HTR-8/SVneo (cell line): ENCODE measurements at places on chromosomes 4 and X.

DNA sequence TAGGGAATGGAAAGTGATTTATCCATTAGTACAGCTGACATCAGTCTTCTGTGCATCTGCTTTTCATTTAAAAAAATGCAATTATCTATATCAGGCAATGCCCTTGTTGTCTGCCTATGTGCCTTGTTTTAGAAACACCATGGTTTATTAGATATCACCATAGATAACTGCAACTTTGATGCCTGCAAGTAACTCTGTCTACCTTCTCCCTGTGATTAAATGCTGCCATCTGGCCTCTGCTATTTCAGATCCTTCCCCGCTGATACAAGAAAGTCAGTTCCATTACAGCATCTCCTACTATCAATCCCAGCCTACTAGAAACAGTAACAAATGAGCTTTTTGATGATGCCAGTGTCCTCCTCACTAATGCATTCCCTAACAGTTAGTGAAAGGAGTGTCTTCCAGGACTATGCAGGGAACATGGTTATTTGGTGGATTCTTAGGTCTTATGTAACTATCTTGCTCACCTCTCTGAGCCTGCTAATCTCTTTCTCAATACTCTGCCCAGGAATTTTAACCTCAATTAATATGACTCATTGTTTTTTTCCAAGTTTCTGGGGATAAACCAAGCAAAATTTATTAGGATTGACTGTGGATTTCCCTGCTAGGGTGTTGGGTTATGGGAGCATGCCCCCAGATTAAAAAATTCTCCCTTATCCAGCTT lies 444.9 kb downstream of the RAPGEF2 start:
- DNase-seq, result peak; percentile 26

GRCh38 chr4:154399259-154399974 lies 92.2 kb downstream of the DCHS2 start:
- peak; percentile 15 for DNase-seq

DNA sequence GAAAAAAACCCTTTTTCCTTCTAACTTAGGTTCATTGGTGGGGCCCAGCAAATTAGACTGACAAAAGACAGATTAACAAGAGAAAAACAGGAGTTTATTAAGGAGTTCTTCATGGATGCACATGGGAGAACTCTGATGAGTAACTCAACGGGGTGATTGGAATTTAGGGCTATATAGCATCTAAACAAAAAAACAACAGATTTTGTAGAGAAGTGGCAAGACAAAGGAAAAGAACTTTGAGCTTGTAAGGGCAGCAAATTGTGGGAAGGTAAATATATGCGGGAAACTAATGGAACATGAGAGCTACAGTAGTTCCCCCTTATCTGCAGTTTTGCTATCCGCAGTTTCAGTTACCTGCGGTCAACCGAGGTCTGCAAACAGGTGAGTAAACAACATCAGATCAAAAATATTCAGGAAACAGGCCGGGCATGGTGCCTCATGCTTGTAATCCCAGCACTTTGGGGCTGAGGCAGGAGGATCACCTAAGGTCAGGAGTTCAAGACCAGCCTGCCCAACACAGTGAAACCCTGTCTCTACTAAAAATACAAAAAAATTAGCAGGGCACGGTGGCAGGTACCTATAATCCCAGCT lies 573.6 kb downstream of the ADGRL3 start:
- DNase-seq, result no peak

DNA sequence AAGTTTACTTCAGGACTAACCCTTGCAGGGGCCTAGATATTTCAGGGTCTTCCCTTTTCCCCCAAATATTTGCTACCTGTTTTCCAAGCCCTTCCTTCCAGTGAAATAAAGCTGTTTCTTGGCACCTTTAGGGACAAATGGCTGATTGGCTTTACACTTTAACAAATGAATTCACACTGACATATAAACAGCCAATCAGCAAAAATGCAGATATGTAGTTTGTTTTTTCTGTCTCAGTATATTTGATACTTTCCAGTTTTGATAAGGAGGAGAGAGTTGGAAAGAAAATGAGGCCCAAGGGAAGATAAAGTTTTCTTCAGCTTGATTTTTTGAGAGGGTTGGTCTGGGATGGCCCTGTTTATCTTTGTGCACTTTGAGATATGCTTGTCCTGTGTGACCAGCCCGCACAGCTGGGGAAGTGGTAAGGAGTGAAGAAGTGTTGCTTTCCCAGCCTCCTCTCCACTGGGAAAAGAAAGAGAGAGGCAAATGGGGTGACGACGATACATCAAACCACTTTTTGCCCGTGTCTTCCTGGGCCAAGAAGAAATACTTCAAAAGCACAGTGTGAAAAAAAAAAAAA lies 67.5 kb downstream of the MGST2 start:
- no peak for DNase-seq

- no peak for DNase-seq
Observed at GRCh38 chr4:126603210-126603609, 1029.5 kb upstream of the INTU start.

DNA sequence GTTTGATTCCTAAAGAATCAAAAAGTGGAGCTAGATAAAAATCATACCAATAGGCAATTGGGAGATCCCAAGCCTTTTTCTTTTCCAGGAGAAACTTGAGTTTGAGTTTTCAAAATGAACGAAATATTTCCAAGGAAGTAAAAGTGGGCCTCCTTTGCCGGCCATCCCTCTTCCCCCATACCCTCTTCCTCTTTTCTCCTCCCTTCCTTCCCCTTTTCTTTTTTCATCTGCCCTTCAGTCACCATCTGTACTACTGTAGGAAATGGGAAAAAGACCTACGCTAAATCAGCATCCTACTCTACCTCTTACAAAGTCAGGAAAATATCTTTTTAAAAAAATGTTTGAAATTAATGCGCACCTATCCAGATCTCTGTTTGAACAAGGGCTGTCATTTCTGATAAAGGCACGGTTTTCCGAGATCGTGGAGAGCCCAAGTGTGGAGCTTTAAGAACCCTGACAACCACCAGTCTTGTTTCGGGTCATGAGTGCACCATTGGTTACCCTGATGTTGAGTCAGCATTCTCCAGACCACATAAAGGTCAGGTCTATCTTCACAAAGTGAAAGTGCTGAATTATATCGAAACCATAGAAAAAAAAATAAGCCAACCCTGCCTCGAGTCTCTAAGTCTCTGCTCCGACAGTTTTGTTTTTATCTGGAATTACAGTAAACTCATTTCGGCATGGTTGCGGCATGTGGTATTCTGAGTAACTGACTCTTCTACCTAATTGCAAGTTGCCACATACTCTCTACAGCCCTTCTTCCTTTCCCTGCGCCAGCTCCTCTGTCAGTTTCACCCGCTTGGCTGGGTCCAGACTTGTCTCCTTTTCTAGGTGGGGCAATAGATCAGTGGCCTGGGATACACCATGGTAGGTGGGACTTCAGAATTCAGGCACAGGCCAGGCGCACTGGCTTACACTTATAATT lies 140.2 kb upstream of the KLF3 start:
- DNase-seq, result no peak

DNA sequence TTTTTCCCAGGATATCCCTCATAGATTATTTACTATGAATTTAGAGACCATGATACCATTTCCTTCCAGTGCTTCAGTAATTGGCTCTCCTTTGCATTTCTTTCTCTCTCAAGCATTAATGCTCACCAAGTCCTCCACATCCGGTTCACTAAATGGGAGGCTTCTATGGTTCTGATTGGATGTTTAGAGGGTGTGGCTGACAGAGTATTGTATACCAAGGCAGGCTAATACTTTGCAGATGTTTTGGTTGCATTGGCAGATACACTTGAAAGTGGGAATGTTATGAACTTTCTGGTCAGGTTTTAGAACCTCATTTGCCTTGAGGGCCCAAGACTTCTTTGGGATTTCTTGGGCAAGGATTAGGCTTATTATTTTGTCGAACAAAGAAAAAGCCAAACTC lies 24.2 kb downstream of the CBLL2 start:
- DNase-seq, result no peak

DNA sequence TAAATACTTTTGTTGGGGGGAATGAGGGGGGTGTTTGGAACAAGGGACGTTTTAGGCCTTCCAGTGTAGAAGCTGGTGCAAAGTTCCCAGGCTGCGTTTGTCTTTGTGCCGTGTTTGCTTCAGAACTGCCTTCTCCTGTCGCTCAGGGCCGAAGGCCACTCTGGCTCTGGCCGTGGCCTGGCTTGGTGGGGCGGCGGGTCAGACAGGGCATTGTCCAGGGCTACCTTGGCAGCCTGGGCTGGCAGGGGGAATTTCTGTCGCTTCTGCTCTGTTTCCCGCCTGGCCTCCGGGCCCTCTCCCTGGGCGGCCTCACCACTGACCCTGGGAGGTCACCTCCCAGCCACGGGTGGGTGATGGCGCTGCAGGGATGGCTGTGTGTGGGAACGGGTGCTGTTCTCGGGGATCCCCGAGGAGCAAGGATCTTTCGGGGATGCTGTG lies 140.0 kb downstream of the COL4A6 start:
- DNase-seq, result no peak

DNA sequence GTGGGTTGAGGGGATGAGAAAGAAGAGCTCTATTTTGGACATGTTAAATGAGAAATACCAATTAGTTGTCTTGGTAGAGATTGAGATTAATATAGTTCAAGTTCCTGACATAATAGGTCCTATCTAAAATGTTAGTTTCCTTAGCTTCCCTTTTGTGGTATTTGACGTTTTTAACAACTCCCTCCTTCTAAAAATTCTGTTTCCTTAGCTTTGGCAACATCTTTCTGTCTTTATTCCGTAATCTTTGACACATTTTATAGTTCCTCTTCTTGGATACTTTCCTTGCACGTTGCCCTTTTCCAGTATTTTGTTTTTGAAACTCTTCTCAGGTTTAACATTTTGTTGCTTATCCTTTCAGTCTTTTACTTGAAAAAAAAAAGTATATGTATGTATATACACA lies 36.9 kb downstream of the LAMTOR3 start:
- DNase-seq, result no peak

GRCh38 chr4:5465529-5465928 lies 242.8 kb downstream of the EVC2 start:
- no peak for DNase-seq

- DNase-seq, result no peak
Observed at GRCh38 chrX:52585892-52586291, 68.8 kb downstream of the SSX7 start.

DNA sequence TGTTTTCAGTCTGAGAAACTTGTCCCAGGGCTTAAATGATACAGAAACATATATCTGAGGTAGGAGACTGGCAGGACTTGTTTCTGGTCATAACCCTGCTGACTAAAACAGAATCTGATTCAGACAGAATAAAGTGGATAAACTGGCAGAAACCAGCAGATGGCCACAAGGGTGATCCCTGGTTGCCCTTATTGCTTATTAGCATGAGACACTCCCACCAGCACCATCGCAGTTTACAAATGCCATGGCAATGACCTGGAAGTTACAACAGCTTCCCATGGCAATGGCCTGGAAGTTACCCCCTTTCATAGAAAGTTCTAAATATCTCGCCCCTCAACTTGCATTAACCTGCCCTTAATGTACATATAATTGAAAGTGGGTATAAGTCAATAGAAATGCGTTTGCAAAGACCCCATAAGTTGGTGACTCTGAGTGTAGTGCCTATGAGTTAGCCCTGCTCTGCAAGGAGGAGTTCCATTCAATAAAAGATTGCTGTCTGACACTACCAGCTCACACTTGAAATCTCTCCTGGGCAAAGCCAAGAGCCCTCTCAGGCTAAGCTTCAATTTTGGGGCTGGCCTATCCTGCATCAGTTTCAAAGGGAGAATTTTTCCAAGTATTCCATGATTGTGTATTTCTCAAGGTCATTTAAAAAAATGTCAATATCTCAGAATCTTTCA lies 52.9 kb upstream of the PAGE5 start:
- DNase-seq, result no peak

DNA sequence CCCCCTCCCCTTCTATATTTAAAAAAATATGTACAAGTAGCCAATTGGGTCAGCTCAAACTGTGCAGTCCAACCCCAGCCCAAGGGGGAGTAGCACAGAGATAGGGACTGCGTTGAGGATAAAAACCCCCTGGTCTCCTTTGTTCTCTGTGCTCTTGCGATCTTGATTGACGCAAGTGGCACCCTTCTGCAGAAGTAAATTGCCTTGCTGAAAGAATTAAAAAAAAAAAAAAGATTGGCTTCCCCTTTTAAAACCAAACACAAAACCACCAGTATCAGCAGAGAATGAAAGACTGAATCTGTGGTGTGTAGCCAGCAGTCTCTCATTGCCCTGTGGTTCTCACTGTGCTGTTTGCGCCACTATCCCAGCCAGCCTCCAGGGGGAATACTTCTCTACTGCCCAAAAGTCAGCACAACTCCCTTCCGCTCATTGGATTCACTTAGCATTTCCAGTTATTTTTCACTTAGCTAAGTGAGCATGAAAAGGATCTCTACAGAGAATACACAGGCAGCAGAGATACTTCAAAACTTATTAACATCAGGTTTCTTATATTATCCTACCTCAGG lies 29.7 kb downstream of the MANBA start:
- DNase-seq, result peak; percentile 1

GRCh38 chrX:66013194-66013816 lies 26.6 kb downstream of the VSIG4 start:
- no peak for DNase-seq

- no peak for DNase-seq
Observed at GRCh38 chr4:36651253-36651652, 369.8 kb downstream of the DTHD1 start.

DNA sequence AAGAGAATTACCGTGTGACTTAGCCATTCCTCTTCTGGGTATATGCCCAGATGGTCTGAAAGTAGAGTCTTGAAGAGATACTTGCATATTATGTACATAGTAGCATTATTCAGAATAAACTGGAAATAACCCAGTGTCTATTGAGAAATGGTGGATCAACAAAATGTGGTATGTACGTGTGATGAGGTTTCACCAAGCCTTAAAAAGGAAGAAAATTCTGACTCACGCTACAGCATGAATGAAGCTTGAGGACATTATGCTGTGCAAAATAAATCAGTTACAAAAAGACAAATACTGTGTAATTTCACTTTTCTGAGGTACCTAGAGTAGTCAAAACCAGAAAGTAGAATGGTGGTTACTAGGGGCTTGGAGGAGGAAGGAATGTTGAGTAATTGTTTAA lies 37.3 kb downstream of the GBA3 start:
- DNase-seq, result no peak

DNA sequence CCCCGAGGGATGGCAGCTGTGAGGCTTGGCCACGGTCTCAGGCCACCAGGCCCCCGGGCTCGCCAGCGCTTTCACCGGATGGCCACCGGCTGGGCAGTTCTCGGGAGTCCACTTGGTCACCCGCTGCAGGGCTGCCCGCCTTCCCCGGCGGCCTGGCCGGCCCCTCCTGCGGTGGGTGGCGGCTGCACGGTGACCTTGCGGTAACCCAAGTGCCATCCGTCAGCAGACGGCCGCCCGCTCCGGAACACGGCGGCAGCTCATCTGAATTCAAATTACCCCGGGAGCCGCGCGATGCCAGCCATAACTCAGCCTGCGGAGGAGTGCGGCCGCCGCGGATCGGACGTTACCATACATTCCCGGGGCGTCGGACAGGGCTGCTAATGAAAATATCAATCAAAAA lies 60.7 kb downstream of the FAM53A start:
- no peak for DNase-seq

DNA sequence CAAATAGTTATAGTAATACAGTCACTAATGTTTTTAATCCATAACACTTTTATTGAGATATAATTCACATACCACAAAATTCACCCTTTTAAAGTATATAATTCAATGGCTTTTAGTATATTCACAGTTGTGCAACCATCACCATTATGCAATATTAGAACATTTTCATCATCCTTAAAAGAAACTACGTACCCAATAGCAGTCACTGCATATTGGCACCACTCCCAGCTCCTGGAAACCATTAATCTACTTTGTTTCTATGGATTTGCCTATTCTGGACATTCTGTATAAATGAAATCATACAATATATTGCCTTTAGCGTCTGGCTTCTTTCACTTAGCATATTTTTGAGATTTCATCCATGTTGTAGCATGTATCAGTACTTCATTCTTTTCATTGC lies 99.3 kb downstream of the AMMECR1 start:
- no peak for DNase-seq
